Type B pancreatic cell (in vitro differentiated cells): ENCODE measurements at places on chromosomes 3 and 15.

DNA sequence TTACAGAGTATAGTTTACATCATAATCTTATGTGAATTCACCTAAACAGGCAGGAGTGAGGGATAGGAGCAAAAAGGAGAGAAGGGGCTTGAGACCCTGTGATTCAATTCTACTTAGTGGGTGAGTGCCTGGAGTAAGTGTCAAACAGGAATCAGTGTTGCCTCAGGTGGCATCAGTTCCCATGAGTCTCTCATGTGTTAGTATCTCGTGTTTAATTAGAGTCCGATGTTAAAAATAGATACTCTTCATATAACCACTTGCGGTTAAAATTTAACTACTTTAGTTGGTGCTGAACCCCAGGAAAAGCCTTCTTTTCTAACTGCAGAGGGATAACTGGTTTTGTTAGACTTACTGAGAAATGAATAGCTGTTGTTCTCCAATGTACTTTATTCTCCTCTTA lies 251.5 kb downstream of the SUCLG2 start:
- no peak for DNase-seq

GRCh38 chr3:188974856-188975599 lies 196.7 kb upstream of the TPRG1 start:
- DNase-seq, result no peak

DNA sequence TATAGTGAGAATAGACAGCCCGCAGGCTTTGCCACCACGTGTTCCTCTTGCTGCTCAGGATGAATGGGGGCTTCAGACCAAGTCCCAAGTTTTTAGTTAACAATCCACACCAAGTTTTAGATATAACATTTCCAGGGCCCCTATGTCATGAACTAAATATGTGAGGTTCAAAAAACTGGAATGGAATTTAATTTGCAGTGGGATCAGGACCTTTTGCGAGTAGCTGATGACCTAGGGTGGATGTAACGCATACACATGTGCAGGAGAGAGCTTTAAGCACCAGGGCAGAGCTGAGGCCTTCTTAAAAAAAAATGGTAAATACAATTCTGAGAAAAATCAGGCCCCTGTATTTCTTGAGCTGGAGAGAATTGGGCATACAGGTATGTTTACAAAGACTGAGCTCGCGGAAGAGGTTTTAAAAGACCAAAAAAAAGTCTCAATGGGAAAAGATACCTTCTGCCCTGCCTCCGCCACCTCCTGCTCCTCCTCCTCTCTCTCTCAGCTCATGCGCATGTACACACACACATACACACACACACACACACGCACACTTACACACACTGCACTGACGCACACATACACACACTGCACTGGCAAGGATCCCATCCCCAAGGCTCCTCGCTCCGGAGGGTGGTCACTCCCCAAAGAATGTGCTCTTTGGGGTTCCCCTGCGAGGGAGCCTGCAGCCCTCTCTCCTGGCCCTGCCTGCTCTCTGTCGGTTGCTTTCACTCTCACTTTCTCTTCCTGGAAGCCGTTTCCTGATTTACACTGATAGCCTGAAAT lies 48.2 kb upstream of the IGF1R start:
- peak; percentile 51 for DNase-seq

- DNase-seq, result no peak
Measured at GRCh38 chr3:9168241-9168741, 81.2 kb downstream of the SRGAP3 start.
